ENCODE measurements at places on chromosomes 12 and 14.

DNA sequence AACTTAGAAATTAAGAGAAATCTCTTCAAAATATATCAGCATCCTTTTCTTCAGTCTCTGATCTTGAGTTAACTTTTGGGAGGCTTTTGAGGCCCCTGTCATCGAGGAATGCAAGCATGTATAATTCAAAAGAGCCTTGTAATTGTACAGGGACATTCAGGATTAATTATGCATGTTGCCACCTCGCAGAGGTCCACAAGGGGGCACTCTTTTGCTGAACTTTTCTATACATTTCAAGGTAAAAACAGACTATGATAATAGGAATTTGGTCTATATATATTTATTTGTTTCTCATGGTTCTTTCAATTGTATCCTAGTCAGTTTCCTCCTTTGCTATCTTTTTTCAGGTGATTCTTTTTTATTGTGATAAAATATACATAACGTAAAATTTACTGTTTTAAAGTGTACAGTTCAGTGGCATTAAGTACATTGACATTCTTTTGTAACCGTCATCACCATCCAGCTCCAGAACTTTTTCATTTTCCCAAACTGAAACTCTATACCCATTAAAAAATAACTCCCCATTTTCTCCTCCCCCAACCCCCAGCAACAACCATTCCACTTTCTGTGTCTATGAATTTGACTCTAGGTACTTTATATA lies 47.0 kb upstream of the SLC2A13 start:
- no peak for DNase-seq

GRCh38 chr12:42180990-42181596 lies 36.4 kb upstream of the GXYLT1 start:
- DNase-seq, result no peak

GRCh38 chr12:119802472-119802871 lies 74.6 kb downstream of the CIT start:
- DNase-seq, result no peak

GRCh38 chr12:111691262-111691661 lies 5.4 kb downstream of the ACAD10 start:
- no peak for DNase-seq

DNA sequence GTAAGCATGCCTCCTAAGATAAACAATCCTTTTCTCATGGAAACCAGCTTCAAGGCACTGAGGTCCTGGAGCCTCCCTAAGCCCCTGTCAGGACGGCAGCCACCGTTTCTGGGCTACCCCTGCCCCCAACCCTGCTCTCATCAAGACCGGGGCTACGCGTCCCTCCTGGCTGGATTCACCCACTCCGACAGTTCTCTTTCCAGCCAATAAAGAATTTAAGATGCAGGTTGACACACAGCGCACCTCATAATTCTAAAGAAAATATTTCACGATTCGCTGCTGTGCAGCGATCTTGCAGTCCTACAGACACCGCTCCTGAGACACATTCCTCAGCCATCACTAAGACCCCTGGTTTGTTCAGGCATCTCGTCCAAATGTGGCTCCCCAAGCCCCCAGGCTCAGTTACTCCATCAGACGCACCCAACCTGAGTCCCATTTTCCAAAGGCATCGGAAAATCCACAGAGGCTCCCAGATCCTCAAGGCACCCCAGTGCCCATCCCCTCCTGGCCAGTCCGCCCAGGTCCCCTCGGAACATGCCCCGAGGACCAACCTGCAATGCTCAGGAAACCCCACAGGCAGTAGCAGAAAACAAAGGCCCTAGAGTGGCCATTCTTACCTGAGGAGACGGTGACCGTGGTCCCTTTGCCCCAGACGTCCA lies 336.3 kb downstream of the TMEM121 start:
- peak; percentile 12 for DNase-seq

GRCh38 chr14:105108516-105108864 lies 43.3 kb upstream of the GPR132 start:
- DNase-seq, result no peak

GRCh38 chr12:89389755-89390661 lies 37.7 kb upstream of the DUSP6 start:
- no peak for DNase-seq

DNA sequence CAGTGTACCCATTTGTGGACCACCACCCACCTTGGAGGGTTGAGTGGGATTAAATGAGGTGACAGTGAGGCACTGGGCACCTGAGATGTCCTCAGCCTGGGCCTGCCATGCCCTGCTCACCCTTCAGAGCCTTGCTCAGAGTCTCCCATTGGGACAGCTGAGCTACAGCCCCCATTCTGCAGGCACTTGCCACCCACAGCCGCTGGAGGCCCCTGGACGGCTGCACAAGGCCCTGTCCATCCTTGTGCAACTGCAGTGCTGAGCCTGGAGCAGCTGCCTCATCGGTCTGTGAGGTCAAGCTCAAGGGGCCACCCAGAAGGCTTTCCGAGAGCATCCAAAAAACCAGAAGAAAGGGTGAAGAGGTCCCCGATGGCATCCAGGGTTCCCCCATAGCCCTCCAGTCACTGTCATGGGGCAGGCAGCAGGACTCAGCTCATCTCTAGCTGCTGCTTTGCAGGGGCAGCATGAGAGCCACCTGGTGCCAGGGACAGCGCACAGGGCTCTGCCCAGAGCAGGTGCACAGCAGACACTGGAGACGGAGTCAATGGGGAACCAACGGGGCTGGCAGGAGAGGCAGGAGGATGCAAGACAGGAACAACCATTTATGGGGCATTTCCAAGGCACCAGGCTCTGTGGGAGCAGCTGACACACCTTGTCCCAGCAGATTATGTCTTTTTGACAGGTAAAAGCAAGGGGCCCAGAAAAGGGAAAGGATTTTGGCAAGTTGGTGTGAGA lies 84.6 kb downstream of the ARL6IP4 start:
- no peak for DNase-seq

- DNase-seq, result no peak
These were observed 146.6 kb downstream of the STXBP6 start for GRCh38 chr14:24903337-24903736.

DNA sequence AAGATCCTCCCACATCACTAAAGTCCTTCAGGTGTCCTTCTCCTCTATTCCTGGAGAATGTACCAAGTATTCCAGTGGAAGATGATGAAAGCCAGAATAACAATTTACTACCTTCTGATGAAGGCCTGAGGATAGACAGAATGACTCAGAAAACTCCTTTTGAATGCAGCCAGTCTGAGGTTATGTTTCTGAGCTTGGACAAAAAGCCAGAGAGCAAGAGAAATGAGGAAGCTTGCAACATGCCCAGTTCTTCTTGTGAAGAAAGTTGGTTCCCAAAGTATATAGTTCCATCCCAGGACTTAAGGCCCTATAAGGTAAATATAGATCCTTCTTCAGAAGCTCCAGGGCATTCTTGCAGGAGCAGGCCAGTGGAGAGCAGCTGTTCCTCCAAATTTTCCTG lies 54.6 kb upstream of the HELB start:
- DNase-seq, result no peak

DNA sequence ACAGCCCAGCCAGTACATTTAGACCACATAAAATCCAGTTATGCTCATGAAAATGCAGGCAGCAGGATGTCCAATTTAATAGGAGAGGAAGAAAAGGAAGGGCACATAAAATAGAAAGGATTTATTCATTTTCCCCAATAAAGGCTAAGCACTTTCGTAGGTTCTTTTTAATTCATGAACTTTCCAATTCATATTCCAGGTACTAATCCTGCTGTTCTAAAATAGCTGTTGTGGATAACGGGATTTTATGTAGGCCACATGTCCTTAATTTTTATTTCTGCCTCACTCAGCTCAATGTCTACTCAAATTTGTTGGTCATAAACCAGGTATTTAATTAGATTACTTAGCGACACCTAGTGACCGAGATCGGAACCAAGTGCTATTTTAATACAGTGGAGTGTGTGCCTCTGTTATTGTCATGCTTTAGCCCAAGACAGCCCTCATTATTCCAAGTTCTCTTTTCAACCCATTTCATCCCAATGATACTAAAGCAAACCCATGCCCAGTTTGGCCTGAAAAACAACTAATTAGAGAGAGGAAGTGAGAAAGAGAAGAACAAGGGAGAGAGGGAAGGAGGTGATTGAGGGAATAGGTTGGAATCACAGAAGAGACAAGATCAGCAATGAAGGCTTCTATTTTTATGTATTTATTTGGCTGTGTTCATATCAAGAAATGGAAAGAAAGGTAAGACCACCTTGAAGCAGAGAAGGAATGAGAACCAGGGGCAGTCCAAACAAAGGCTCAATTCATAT lies 45.9 kb upstream of the IFNG-AS1 start:
- peak; percentile 15 for DNase-seq

DNA sequence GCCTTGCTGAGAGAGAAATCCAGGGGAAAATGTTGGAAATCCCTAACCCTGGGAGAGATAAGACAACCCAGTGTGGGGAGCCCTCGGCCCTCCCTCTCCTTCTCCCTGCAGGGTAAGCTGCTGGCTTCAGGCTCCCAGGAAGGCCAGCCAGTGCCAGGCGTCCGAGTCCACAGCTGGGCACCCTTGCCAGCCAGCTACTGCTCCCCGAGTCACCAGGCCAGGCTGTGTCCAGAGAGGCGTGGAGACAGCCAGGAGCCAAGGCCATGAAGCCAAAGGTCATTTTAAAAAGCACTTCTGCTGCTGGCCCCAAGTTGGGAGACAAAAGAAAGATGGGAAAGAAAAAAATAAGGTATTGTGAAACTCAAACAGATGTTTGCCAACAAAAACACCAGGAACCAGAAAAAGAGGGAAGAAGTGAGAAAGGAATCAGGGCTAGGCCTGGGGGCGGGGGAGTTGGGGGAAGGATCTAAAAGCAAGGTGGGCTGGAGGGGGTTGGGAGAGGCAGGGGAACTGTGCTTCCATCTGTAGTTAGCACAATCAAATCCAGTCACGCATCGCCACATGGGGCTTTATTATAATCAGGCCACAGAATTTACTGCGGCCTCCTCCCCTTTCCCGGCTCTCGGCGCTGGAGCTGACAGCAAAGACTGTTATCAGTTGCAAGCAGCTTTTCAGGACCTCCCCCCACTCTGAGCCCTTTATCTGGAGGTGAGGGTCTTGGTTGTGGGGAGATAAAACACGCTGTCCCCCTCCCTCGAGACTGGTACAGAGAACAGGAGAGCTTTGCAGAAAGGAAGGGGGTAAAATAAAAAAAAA lies 33.5 kb downstream of the RBM19 start:
- DNase-seq, result no peak

- DNase-seq, result no peak
These were observed 110.1 kb upstream of the DIO3 start for GRCh38 chr14:101451166-101451565.

- peak; percentile 58 for DNase-seq
These were observed at the start of gene TEP1 for GRCh38 chr14:20412876-20413743. TSS of gene TEP1 (minus strand) at chr14:20413501. CDS start at chr14:20408439, 5,062 bp downstream.

- DNase-seq, result no peak
These were observed 5.1 kb downstream of the P3H3 start for GRCh38 chr12:6833189-6833890.

DNA sequence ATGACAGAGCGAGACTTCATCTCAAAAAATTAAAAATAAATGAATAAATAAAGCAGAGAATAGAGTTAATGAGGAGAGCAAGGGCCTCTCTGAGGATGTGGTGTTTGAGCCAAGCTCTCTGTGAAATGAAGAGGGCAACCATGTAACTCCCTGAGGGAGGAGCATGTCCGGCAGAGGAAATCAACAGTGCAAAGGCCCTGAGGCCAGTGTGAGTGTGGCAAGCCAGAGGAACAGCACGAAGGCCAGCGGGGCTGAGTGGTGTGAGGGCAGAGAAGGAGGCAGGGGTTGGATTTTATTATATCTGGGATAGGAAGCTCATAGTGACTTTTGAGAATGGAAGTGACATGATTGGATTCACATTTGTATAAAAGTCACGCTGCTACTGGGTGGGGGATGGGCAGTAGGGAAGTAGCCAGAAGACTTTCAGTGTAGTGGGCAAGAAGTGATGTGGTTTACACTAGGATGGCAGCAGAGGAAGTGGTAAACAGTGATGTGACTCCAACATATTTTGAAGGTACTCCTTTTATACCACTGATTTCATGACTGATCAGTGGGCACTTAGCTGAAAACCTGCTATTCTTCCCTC lies 10.3 kb upstream of the LRP1-AS start:
- DNase-seq, result no peak

- DNase-seq, result no peak
These were observed 90.4 kb downstream of the MED13L start for GRCh38 chr12:116187151-116187511.

DNA sequence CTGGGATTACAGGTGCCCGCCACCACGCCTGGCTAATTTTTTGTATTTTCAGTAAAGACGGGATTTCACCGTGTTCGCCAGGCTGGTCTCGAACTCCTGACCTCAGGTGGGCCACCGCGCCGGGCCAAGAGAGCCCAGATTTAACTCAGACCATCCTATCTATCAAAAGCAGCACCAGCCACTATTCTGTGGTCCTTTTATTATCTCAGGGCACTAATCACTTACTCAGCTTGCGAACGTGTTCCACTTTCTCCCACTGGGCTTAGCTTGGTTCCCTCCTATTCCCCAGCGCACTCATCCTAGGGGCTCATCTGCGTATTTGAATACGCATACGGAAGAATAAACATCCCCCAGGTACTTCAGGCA lies 16.2 kb upstream of the AACS start:
- no peak for DNase-seq

DNA sequence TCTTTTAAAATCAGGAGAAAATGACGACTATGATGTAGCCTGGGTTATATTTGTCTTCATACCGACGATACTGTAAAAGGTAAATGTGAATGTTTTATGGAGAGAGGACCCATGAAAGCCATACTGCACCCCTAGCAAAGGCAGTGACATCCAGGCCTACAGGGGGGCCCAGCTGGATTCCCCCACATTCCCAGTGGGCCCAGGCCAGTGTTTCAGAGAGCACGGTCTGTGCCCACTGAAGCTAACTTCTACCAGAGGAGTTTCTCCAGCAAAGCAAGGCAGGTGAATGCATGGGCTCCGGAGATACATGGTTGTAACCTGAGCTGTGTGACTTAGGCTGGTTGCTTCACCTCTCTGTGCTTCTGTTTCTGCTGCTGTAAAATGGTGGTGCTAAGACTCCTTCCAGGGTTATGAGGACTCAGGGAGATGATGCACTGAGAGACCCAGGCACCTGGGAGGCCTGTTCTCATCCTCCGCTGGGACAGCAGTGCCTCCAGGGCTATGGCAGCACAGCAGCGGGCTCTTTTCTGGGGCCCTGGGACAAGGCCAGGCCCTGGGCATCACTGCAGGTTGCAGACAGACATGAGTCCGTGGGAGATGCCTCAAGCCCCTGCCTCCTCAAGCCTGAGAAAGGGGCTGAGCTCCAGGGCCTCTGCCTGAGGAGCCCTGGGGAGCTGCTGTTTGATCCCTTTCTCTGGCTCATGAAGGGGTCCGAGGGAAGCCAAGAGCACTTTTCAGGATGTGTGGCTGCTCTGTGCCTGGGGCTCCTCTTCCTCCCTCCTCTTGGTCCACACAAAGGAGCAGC lies 73.7 kb downstream of the SERPINA3 start:
- no peak for DNase-seq

- peak; percentile 54 for DNase-seq
These were observed 5.7 kb upstream of the NOS1 start for GRCh38 chr12:117367006-117367638.
